GM06990 (cell line): ENCODE measurements at places on chromosomes 5 and 9.
A peak's percentile ranks its signal among the peaks of the same experiment; 100 is the strongest.

DNA sequence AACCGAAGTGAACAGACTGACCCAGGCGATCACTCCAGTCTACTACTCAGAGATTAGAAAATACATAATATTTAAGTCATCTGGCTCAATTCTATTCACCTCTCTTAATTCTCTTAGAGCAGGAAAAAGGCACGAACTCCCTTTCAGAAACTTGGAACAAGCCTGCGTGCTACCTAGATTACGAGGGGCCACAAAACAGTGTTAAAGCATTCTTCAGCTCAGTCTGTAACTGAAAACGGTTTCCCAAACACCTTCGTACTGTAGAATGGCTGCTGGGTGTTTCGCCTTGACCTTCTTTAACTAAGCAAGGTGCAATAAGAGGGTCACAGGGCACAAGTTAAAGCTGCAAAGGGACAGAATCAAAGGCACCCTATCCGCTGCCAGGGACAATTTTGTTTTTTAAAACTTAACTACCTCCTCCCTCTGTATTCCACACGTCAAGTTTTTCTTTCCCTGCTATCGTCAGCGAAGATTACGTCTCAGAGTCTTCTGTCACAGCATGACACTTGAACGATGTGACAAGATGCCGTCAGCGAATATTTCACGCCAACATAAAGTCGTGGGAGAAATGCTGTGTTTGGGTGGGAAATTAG is 687 bp downstream of the LYSMD3 start:
- peak; percentile 16 for DNase-seq

DNA sequence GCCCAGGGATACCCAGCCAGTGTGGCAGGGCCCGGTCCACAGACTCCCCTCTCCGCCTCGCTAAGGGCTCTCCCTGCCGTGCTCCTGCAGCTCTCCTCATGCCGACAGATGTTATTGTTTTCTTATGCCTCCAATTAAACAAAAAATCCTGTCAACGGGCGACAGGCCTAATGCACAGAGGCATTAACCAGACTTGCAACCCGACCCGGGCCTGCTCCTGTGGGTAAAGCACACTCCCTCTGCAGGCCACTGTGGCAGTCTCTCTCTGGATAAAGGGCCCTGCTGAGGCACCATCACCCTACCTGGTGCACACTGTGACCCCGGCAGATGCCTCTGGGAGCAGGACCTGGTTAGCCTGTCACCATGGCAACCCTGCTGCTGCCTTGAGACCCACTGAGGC is 27.5 kb upstream of the HAND1 start:
- DNase-seq, result no peak

GRCh38 chr9:87882627-87883026 is at the start of gene SPATA31E1:
SPATA31E1 (plus strand) TSS chr9:87882877; CDS start chr9:87882892, 15 bp downstream.
- no peak for DNase-seq

- no peak for DNase-seq
Observed at GRCh38 chr9:68793605-68794343, 88.7 kb downstream of the PIP5K1B start.

DNA sequence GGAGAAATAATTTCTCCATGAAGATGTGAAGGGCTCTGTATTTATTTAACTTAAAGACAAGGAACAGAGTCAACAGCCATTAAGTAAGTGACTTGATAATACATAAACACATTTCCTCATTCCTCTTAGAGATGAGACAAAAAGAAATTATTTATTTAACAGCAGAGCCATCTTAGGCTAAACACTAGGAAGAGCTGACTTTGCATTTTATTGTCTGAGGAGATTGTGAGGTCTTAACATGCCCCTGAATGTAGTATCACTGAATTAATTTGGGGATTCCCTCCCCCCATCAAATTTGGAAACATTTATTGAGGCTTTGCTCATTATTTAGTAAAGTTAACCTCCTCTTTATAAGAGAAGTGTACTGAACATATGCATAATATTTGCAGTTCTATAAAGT is 35.2 kb downstream of the TAS2R1 start:
- DNase-seq, result no peak

DNA sequence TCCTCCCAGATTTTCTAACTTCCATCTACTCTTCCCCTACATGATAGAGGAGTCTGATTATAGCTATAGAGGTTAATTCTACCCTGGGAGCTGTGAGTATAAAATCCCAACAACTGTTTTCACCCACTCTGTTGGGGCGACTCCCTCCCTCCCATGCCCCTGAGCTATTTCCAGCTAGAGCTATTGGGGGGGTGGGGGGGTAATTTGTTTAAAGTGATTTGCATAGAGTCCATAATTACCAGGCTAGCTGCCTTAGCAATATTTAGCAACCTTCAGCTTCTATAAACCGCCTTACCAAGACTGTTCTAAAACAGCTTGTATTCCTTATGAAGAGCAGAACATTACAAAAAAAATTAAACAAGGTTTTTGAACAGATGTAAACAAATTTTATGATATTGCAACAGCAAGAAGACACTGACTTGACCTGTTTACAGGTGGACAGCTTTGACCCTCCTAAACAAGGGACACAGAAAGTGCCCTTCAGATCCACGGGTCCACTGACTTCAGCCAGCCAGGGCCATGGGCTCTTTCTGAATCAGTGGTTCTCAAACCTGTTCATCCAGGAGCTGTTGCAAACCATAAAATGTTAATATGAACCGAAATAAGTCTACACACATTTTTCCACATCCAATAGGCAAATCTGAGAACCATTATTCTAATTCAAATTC is 98.2 kb downstream of the OTULIN start:
- DNase-seq, result no peak

DNA sequence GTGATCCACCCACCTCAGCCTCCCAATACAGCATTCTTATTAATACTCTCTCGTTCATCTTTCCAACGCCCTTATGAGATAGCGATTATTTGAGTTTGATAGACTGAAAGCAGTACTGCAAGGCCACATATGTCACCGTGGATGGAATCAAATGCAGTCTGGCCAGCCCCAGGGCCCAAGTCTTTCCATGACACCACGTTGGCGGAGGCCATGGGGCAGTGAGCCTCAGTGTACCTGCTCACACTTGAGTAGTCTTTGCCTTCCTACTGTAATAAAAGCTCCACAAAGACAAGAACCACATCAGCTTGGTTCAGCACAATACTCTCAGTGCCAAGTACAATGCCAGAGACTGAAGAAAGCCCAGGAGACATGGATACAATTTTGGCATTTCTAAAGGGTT is 88.5 kb downstream of the TTLL11 start:
- no peak for DNase-seq

- no peak for DNase-seq
Observed at GRCh38 chr9:99430301-99430700, 208.2 kb downstream of the SEC61B start.

GRCh38 chr5:38494763-38495162 is 61.7 kb downstream of the LIFR start:
- no peak for DNase-seq

GRCh38 chr9:32371279-32371678 is 13.2 kb upstream of the ACO1 start:
- no peak for DNase-seq

GRCh38 chr9:1580215-1580614 is 434.9 kb upstream of the SMARCA2 start:
- no peak for DNase-seq

DNA sequence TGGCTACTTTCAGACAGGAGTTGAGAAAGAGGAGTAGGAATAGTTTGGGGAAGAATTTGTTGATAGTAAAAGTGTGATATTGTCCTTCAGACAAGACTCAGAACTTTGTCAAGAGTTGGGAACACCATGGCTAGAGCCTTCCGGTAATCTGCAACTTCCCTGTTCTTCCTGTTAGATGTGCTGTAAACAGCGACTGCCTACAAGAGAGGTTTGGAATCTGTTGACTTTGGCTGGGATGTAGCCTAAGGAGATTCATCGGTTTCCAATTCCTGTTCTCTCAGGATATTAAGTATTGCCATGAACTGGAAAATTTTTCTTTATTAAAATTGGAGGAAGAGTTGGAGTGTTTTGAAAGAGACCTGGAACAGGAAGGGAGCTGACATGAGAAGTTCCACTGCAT is 43.9 kb downstream of the ARHGAP26 start:
- no peak for DNase-seq

GRCh38 chr9:82436475-82436874 is 447.9 kb downstream of the SPATA31D1 start:
- no peak for DNase-seq

GRCh38 chr9:79149585-79149984 is 422.2 kb upstream of the TLE4 start:
- DNase-seq, result no peak

DNA sequence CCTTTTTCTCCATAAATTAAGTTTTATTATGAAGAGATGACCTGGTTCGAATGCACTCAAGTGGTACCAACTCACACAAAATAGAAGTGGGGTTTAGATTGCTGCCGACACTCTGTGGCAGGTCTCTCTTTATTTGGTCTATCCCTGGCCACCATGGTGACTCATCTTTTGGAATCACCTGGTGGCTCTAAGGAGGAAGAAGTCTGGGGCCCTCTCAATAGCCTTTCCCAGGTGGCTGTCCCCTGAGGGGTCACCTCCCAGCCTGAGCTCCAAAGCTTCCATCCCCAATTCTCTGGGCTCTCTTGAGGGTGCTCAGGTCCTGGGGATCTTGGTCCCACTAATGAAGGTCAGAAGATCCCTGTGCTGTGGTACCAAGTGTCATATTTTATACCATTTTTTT is 136.8 kb downstream of the MVB12B start:
- DNase-seq, result no peak

DNA sequence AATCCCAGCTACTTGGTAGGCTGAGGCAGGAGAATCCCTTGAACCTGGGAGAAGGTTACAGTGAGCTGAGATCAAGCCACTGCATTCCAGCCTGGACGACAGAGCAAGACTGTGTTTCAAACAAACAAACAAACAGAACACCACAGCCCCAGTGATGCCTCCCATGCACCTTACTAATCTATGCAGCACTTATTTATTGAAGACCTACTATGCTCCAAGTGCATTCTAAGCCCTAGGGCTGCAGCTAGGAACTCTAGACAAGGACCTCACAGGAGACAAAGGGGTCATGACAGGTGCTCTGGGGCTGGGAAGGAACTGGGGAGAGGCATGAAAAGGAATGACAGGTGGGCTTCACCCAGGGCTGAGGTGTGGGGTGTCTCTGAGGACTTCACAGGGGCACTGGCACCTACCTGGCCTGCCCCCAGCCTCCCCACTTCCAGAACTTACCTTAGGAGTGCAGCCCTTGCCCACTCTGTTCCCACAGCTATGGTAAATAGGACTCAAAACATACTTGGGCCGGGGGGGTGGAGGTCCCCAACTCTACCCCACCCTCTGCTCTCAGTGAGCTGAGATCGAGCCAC is 69.4 kb downstream of the C9orf50 start:
- DNase-seq, result no peak

DNA sequence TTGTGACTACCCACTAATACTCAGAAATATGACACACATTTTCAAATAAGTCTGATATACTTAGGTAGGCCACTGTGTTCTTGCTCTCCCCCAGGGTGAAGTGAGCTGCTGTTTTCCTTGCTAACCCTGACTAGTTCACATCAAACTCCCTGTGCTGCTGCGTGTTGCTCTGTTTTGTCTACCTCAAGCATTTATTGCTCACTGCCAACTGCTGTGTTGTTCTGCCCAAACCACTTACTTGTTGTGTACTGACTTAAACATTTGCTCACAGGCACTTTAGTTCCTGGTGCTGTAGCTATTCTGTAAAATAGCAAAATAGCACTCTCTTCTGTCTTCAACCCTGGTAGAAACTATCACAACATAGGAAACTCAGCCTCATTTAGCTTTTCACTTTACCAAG is 255.7 kb downstream of the HCN1 start:
- DNase-seq, result no peak

- no peak for DNase-seq
Observed at GRCh38 chr9:136796238-136796774, at the start of gene CCDC183. CCDC183 (plus strand) TSS chr9:136796338; CDS start chr9:136796398, 60 bp downstream.

DNA sequence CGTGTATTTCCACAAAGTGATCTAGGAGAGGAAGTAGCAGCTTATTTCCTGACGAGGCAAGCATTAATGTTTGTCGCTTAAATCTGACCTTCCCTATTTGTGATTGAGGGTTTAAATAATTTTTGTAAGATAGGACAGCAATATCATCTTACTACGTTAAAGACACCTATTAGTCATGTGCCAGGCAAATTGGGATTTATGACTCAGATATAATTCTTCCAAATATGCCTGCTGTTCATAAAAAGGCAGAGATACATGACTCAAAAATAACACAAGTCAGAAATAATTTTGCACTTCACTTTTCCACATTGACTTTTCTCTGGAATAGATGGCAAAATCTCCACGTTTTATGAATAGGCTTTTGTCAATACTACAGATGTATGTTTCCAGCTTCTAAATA is 43.0 kb upstream of the CDH12 start:
- no peak for DNase-seq

DNA sequence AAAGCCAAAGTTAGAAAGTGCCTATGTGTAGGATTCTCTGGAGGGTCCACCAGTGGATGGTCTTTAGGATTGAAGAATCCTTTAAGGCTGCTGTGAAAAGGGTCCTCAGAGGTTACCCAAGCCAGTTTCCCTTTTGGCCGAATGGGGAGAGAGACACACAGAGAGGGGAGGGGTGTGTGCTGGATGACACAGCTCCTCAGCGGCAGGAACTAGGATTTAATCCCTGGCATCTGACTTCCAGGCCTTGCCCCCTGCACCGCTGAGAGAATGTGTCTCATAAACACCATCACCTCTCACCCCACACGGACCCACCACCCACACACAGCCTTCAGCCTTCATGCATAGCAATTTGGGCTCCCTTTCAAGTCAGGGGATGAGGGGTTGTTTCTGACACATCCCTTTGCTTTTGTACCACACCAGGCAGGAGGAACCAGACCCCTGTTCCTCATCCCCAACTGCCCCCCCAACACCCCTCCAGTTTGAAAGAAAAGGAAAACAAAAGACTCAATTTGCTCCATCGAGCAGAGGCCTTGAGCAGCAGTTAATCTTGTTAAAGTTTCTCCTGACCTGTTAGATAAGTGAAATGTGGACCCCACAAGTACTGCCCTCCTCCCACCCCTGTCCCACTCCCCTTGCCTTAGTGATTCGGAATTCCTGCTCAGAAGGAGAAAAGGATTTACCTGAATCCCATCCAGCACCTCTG is 4.0 kb downstream of the PAPPA start:
- DNase-seq, result no peak

GRCh38 chr5:108093186-108093585 is 288.7 kb downstream of the FBXL17 start:
- DNase-seq, result no peak

DNA sequence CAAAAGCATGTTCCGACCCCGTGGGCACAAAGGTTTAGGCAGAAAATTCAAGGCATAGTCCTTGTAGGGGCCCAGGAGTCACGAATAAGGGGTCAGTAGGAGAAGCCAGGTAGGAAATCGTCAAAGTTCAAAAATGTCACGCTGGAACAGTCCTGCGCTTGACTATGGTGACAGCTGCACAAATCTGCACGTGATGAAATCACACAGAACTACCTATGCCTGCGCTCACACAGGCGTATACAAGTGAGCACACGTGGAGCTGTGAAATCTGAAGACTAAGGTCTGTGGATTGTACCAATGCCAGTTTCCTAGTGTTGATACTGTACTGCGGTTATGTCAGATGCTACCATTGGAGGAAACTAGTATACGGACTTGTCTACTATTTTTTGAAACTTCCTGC is 303.1 kb upstream of the PANK3 start:
- DNase-seq, result no peak
